T-helper 2 cell (primary cell): ENCODE measurements at places on chromosomes 2 and 18.

- no peak for DNase-seq
Measured at GRCh38 chr2:208189069-208189809, 591 bp downstream of the C2orf80 start.

DNA sequence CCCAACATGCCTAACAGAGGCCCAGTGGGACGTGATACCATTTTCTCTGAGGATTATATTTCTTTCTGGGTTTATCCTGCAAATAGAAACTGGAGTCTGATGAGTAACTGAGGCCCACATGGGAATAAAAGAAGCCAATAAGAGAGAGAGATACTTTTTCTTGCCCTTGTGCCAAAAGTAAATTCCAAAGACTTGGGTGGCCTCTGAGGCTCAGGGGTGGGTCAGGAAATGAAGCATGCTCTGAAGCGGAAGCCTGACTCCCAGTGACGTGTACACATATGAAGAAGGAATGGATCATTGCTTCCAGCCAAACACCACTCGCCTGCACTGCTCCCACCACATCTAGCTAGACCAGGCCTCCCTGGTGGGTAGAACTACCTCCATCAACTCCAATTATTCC lies 273.6 kb upstream of the NCKAP5 start:
- DNase-seq, result no peak

GRCh38 chr2:216922175-216922780 lies 62.4 kb upstream of the TNP1 start:
- DNase-seq, result no peak

DNA sequence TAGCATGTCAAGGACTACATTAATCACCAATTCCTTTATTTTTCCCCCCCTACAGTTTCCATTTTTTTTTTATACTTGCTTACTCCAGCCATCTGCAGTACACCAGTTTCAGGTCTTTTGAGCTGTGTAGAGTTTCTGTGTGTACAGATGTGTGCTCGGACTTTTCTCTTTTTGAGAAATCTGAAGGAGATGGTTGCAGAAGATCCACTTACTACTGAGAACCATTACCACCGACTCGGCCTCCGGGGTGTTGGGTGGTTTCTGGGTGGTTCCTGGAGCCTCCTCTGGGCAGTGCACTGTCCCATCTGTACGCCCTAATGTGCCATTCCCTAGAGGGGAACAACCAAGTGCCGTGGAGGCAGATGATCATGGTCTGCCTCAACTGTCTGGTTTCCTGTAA lies 15.4 kb upstream of the LYPD6B start:
- no peak for DNase-seq

DNA sequence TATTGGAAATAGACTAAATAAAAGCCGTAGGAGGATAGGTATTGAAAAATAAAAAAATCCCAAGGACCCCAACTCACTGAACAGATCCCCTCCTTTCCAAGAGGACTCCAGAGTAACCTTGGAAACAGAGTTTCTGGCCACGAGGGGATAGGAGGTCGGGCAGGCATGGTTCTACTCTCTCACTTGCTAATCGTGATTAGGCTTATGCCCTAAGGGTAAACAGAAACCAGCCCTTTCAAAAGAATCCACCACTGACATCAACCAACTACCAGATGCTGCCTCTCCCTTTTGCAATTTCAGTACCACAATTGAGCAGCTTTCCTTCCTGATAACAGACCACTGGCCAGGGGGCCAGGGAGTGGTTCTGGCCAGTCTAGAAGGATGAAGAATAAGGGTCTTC lies 477.8 kb downstream of the EIPR1 start:
- DNase-seq, result no peak

- DNase-seq, result no peak
Measured at GRCh38 chr2:128732976-128733431, 414.3 kb upstream of the HS6ST1 start.

DNA sequence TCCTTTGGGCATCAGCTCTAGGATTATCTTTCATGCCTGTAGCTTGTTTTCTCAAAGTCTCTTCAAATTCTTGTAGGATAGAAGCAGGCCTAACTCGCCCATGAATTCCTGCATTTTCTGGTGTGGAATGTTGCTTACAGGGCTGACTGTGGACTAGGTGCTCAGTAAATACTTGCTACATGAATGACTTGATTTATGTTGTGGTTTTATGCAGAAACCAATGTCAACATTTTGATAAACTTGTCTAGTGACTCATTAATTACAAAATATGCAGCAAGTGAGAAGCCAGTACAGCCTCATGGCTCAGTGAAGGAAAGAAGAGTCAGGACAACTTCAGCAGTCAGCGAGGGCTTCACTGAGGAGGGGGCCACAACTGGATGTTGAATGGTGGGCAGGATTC lies 110.6 kb upstream of the SIX2 start:
- DNase-seq, result no peak

DNA sequence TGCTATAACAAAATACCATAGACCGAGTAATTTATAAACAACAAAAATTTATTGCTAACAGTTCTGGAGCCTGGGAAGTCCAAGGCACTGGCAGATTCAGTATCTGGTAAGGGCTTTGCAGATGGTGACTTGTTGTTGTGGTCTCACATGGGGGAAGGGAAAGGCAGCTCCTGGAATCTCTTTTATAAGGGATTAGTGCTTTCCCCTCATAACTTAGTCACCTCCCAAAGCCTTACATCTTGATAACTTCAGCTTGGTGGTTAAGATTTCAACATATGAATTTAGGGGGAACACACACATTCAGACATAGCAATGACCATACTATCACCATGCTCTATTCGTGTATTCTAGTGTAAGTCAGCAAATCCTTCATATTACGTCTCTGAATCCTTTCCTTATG lies 447.6 kb upstream of the TCF4 start:
- no peak for DNase-seq

- peak; percentile 55 for DNase-seq
Measured at GRCh38 chr2:216006164-216006663, 7.1 kb downstream of the MREG start.

DNA sequence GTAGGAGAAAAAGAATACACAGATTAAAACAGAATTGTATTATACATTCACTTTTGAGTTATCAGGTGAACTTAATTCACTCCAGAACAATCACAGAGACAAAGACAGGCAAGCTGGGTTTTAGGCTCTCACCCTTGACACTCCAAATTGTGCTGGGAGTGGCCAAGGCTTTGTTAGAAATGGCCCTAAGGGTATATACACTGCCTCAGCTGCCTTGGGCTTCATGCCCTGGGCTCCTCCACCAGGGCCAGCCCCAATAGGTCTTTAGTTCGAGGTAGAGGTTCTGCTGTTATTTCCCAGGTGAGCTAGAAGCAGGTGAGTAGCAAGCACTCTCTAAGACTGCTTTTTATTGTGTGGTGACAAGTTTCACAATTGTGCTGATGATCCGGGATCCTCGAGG lies 19.9 kb downstream of the GEMIN6 start:
- no peak for DNase-seq

DNA sequence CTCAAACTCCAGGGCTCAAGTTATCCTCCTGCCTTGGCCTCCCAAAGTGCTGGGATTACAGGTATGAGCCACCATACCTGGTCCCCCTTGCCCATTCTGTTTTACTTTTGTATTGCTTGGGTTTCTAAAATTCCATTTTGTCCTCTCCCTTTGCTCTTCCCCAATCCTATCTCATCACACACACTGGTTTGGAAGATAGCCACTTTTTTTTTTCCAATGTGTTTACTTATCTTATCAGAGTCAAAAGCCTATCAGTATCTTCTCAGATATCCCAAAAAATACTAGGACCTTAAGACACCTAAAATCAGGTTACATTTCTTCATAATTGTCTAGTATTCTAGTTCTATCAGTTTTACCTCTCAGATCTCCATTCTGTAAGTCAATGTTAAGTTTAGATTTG lies 56.1 kb downstream of the MSH2 start:
- DNase-seq, result no peak

GRCh38 chr2:135839713-135840112 lies 2.7 kb upstream of the LCT start:
- no peak for DNase-seq

GRCh38 chr2:113225263-113226259 lies 51.8 kb downstream of the PSD4 start:
- DNase-seq, result no peak

DNA sequence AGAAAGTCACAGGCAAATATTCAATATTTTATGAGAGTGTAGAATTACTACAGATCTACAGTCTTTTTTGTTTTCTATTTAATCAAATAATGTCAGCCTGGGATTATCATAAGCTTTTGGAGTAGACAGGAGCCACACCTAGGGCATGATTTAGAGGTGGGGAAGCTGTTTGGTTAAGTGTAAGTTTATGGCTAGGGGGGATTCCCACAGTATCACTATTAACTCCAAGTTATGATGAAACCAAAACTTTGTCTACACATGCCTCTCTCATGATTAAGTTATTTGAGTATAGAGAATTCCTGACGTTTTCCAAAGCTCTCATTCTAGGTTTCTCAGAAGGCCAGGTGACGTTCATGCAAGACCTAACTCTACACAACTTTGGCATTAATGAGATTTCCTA lies 2.1 kb downstream of the SERPINB10 start:
- DNase-seq, result no peak

DNA sequence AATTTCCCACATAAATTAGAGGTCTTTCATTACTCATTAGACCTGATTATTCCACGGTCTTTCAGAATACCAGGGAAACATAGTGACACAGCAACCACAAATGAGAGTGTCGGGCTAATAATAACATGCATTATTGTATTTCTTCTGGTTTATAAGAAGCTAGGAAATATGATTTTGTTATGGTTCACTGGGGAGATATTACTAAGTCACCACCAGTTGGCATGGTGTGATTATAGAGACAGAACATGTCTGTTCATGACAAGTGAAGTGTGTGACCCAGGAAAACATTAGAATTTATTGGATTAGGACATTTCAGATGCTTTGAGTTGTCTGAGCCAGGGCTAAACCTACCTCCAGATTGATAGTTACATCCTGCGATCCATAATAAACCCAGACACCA lies 494.4 kb downstream of the FBXO15 start:
- DNase-seq, result no peak

- DNase-seq, result no peak
Measured at GRCh38 chr18:5417342-5417741, 121.8 kb upstream of the ZBTB14 start.

DNA sequence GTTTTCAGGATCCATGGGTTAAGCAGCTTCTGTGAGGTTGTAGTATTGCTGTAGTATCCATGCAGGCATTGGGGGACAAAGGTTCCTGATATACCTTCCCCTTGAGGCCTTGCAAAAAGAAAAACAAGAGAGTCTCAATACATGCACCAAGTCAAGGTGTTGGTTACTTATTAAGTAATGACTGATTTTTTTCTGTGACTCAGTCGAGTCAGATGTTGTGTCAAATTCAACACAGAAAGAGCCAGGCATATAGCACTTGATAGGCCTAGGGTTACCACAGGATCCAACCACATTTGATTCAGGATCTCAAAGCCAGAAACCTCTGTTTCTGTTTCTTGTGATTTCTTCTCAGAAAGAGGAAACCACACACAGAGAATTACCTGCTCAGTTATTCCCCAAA lies 24.9 kb upstream of the CD8A start:
- DNase-seq, result no peak

- DNase-seq, result no peak
Measured at GRCh38 chr2:175027755-175028154, 22.6 kb upstream of the CHN1 start.

DNA sequence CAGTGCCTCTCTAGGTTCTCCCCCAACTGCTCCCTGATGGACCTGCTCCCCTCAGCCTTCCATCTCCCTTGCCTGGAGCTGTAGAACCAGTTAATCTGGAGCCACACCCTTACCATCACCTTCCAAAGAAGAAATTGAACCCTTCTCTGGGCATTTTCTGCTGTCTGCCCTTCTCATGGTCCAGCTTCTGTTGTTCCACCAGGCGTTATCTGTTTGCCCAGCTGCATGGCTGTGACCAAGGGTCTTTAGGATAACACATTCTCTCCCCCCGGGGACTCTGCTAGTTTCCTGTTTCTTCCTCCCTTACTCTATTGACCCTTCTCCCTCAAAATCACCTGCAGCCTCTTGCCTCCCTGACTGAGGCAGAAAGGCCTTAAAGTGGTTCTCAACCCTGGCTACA lies 3.2 kb upstream of the ANKRD53 start:
- DNase-seq, result no peak

- no peak for DNase-seq
Measured at GRCh38 chr2:64859312-64860212, 129.6 kb upstream of the SLC1A4 start.

DNA sequence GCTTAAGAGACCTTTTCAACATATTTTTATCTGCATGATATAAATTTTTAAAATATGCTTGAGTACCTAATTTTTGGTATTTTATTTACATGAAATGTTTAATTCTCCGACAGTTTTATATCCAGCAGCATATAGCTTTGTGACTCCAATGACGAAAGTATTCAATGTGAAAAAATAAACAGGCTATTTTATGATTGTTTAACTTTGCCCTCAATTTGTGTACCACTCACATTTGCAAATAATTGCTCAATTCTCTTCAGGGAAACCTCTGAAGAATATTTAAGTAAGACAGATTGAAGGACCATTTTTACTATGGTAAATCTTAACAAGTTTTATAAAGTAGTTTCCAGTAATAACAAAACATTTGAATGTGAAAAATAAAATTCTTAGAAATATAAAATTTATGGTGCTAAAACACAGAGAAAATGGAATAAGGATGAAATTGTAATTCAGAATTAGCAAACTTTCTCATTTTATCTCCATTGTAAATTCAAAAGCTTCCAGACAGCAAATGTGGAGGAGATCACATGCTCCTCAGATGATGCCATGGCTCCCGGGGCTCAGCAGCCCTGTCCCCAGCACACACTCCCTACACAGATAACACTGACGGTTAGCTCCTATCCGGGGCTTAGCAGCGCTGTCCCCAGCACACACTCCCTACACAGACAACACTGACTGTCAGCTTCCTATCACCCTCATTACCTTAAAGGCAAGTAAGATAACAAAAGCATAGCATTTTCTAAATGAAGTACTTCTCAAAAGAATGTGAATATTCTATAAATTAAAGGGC lies 39.7 kb downstream of the SH3YL1 start:
- no peak for DNase-seq

DNA sequence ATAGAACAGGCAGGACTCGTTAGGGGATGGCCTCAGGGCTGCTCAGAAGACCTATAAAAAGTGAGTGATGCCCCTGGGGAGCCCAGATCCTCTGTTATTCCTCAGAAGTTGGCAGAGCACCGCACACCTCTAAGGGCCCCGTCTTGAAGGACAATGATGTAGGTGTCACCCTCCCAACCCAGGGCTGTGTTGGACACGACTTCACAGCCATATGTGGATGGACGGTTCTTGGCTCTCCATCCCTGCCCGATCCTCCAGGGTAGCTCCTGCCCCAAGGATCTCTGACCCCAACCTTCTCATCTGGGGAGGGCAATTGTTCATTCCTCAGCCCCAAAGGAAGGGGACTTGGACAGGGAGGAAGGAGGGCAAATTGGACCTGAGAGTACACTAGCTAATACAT lies 246.1 kb downstream of the DYSF start:
- no peak for DNase-seq
